ENCODE measurements at places on chromosomes 2 and 18.

- DNase-seq: no peak
Measured at GRCh38 chr2:43131890-43132682, 94.3 kb downstream of the ZFP36L2 start.

DNA sequence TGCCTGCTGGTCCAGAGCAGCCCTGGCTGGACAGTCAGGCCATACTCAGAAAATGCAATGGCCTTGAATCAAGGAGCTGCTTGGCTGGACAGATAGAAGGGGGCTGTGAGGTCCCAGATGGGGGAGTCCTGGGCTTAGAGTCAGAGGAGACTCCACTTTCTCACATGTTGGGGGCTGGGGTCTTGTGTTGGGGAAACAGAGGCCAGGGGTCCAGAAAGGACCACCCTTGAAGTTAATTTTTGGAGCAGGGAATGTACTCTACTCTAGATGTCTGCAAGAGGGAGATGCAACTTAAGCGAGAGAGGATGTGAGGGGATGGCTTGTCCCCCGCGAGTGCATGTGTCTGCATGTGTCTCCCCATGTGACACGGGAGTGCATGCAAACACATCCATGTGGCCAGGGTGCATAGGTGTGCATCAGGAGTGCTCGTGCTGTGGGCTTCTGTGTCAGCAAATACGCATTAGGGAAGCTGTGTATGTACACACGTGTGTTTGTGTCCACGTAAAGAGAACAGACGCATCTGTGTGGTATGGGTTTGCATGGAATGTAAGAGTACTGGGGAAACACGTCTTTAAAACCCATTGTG, 303.2 kb downstream of the MYCN start:
- DNase-seq: no peak

GRCh38 chr2:7766978-7767565, 849.9 kb downstream of the RNF144A start:
- no peak for DNase-seq

DNA sequence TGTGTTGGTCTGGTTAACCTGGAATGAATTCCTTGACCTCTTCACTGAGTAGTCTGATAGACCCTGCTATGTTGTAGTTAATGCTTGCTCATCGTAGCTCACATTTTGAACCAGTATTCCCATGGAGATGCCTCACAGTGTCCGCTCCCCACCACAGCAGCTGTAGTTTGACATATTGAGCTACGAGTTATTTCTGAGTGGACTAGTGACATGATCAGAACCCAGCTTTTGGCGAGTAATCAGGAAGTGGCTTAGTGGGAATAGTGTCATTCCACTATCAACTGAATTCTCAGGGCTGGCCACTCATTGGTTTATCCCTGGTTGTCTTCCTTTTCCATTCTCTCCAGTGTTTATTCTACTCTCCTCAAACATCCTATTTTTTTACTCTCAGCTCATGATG, 102.7 kb downstream of the MYO1B start:
- no peak for DNase-seq

All from gastrocnemius medialis (tissue), 4 donors.